ENCODE measurements at places on chromosomes 2 and 18.

DNA sequence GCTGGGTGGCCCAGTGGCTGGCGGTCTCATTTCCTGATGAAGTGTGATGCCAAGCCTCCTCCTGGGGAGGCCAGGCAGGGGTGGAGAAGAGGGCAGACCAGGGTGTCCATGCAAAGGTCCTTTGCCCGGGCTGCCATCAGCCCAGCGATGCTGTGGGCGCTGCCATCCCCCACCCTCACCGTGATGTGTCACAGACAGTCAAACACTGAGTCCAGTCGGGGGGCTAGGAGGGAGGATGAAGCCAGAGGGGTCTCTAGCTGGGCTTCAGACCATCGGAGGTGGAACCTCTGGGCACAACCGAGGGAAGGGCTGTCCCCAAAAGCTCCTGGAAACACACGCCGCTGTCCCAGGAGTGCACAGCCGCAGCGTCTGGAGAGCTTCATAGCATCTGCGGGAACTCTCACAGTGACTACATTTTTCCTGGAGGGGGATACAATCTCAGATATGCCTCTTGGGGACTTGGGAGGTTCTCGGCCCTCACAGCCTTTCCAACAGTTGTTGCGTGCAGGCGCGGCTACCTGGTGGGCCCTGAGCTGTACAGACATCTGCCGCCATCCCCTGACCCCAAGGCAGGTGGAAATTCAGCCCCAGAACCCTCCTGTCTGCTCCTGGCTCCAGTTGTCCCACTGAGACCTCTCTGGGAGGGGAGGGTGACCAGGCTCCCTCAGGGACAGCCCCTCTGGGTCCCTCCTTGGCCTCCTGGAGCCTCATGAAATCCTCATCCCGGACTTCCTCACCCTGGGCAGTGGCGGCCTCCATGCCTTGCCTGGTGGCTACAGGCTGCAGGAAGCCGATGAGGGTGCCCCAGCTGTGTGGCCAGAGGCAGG, 26.5 kb upstream of the OTOS start:
- no peak for DNase-seq

- no peak for DNase-seq
Observed at GRCh38 chr2:79649531-79649930, 136.7 kb downstream of the CTNNA2 start.

- DNase-seq: no peak
Observed at GRCh38 chr18:52422985-52423601, 83.1 kb downstream of the DCC start.

DNA sequence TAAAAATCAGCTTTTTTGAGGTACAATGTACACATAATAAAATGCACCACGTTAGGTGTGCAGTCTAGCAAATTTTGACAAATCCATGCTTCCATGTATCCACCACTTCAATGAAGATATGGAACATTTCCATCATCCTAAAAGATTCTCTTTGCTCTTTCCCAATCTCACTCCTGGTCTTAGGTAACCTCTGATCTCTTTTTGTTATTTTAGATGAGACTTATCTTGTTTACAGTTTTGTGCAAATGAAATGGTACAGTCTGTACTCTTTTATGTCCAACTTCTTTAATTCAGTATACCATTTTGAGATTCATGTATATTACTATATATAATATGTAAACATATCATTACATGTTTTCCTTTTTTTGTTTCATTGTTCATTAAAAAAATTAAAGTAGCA, 16.3 kb upstream of the SERPINB5 start:
- DNase-seq: no peak

- DNase-seq: no peak
Observed at GRCh38 chr18:58046794-58047555, 2.9 kb downstream of the NEDD4L start.

GRCh38 chr2:101364878-101365277, 22.4 kb downstream of the CREG2 start:
- DNase-seq: no peak

- peak; percentile 29 for DNase-seq
Observed at GRCh38 chr2:236661762-236662110, 92.1 kb downstream of the ACKR3 start.

GRCh38 chr2:224816816-224817215, 100.7 kb upstream of the CCDC195 start:
- peak; percentile 36 for DNase-seq

- DNase-seq: no peak
Observed at GRCh38 chr2:121253674-121254240, 31.2 kb downstream of the TFCP2L1 start.

DNA sequence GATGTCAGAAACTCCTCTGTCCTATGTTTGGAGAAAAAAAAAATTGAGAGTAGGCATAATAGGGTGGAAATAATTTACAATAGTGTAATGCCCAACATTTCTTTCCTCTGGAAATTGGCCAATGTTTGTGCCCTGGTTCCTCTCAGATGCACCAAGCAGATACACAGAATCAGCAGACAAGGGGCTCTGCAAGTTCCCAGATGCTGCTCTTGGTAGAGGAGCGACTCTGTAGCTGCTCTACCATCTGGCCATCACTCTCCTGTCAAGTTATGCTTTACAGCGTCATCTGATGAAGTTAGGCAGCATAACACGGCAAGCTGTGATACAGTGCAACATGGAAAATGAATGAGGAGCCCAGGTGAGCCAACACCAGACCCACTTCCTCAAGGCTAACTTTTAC, 1.6 kb downstream of the DYTN start:
- DNase-seq: no peak

GRCh38 chr18:44392933-44393332, 287.8 kb upstream of the SETBP1 start:
- no peak for DNase-seq

GRCh38 chr18:12283256-12283655, 24.8 kb upstream of the TUBB6 start:
- peak; percentile 26 for DNase-seq

DNA sequence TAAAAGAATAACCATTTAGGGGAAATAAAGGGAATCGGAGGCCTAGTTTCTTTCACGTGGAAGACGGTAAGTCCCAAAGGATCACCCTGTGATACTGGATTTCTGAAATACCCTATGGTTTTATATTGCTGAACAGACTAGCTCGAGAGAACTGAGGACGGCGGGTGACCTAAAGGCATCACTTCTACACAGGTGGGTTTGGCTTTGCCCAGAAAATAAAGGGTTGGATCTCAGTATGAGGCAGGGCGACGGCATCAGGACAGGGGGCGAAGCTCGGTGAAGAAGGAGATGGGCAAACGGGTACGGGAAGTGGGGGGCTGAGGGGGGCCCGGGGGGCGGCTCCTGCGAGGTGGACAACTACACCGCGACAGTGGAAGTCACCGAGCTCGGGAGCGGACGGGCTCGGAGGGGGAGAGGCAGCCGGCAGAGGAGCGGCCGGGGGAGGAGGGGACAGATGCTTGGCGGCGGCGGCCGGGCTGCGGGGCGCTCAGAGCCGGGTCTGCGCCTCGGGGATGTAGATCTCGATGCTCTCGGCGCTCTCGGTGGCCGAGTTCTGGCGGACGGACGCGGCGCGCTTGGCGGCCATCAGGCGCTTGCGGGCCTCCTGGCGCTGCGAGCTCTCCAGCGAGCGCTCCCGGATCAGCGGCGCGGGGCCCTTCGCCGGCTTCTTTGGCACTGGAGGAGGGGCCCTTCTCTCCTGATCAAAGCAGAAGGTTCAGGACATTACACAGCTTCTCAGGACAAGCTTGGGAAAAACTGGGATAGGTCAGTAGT, 48.9 kb downstream of the TGIF1 start:
- peak; percentile 6 for DNase-seq

DNA sequence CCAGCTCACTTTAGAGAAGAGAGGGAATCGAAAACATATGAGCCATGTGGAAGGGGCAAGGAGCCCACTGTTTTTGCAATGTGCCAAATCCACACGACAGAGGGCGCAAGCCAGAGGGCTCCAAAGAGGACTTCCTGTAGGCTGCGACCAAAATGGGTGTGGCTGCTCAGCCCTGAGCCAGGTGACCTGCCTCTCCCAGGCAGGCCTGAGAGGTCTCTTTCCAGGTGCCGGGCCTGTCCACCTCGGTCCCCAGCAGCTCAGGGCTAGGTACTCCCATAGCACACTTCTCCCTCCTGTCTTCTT, 153.8 kb downstream of the TTC32 start:
- DNase-seq: no peak

- no peak for DNase-seq
Observed at GRCh38 chr2:35819033-35819432, 536.5 kb upstream of the CRIM1 start.

DNA sequence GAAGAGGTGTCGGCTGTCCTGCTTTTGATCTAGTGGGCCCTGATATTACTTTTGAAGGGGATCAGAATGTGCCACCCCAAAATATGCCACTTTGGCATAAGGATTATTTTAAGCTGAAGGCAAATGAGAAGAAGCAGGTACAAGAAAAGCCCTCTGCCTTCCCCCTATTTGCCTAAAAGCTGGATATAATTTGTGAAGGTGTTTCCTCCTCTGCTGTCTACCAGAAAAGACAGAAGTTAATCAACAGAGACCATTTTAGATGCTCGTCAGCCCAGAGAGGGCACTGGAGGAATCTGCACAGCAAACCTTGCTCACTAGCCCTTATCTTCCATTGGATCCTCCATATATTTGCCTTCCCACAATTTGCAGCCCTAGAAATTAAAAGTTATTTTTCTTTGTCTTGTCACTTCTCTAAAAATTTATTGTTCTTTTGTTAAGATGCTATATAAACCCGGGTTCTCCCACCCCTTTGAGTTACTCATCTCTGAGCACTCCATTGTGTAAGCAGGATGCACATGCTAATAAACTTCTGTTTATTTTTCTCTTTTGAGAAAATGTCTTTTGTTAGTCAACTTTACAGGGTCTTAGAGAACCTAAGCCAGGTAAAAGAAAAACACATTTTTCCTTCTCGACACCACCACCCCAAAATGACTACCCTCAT, 163.2 kb upstream of the SLC1A4 start:
- DNase-seq: no peak

- no peak for DNase-seq
Observed at GRCh38 chr2:221572821-221573429, 821 bp upstream of the EPHA4 start.

DNA sequence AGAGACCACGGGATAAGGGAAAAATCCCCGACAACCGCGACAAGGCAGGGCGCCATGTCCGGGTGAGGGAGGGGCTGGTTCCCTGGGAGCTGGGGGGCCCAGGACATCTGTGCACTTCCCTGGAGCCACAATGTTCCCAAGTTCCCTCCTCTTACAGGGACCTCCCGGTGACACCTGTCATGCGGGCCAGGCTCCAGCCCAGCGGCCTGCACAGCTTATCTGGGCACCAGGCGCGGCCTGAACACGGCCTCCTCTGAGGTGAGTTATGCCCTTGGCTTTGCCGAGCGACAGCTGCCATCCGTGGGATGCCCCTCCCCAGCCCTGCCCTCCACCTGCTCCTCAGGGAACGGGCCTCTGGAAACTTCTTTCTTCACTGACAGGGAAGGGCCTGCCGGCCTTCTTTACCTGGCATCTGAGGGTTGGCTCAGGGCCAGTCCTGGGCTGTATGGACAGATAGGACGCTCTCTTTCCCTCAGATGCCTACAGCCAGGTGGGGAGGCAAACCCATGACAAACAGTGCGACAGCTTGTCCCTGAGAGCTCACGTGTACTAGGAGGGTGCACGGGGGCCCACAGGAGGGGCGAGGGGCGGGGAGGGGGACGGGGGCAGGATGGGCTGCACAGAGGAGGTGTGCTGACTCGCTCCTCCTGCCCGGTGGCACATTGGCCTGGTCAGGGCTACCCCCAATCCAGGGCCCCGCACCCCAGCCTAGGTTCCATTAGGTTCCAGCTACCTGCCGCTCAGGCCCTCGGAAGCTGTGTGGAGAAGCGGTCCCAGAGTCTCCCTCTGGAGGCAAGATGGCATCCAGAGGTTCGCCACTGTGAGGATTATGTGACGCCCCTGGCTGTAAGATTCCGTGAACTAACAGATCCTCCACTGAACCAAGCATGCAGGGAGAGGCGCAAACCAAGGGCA, 34.9 kb upstream of the HPCAL1 start:
- no peak for DNase-seq
